Activated CD4-positive, CD25-positive, alpha-beta regulatory T cell (primary cell): ENCODE measurements at places on chromosomes 4 and X.

DNA sequence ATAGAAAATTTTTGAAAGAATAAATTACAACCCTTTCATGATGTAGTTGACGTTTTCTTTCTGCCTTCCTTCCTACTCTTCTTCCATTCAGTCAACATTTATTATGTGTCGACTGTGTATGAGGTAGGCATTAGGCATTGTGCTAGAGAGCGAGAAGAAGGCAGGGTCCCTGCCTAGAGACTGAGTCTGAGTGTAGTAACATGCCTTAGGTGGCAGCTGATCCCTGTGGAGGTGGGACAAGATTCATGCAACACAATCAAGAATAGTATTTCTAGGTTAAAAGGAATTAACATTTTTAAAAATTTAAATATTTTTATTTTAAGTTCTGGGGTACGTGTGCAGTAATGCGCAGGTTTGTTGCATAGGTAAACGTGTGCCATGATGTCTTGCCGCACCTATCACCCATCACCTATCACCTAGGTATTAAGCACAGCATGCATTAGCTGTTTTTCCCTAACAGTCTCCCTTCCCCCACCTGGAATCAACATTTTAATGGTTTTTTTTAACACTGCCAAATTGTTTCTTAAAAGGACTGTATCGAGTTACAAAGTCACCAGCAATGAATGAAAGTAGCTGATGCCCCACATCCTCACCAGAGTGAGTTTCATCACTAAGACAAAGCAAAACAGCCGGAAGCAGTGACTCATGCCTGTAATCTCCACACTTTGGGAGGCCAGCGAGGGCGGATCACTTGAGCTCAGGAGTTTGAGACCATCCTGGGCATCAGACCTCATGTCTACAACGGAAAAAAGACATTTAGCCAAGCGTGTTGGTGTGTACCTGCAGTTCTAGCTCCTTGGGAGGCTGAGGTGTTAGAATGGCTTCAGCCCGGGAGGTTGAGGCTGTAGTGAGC, 84.0 kb downstream of the WWC2 start:
- DNase-seq: no peak

GRCh38 chr4:41160012-41160789, 54.1 kb downstream of the APBB2 start:
- DNase-seq: no peak

DNA sequence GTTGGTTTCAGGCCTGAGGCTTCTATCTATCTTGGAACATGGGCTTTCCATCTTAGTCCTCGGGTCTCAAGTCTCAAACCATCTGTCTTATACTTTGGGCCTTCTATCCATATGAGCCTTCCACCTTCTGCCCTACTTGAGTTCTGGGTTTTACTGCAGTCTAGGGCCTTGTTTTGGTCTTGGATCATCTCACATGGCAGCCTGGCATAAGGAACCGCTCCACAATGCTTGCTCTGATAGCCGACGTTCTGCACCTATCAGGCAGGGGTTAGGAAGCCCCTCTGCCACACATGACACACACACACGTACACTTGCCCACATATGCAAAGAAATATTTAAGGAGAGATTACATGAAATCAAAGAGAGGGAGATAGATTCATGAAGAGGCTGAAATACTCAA, 264.0 kb downstream of the CHIC1 start:
- no peak for DNase-seq

GRCh38 chr4:176979416-176979815, 186.7 kb upstream of the VEGFC start:
- DNase-seq: no peak

DNA sequence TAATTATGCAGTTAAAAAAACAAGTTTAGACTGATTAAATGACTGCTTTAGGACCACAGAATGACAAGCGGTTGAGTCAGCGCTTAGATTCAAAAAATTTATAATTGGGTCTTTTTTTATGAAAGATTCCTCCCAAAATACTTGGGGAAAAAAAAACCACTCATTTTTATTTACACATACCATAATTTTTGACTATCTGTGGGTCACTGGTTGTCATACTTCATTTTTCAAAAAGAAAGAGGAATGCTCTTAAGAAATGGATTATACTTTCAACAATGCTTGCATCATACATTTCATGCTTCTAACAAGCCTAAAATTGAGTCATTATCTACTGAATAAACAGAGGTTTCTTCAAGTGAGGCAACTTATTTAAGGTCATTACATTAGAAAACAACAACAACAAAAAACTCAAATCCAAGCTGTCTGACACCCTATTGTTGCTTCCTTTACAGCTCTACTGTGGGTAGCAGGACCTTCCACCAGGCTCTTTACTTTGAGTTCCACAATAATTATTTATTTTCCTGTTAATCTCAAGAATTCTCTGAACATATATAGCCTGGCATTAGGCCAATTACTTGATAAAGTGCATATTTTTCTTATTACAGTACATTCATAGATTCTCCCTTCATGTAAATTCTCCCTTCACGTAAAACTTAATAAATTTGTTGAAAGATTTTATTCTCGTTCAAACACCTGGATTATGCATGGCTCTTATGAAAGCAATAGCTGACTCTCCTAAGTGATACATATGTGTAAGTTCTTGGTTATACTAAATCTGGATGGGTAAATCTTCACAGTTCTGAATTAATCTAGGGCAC, 445.5 kb downstream of the PCDH10 start:
- DNase-seq: no peak

DNA sequence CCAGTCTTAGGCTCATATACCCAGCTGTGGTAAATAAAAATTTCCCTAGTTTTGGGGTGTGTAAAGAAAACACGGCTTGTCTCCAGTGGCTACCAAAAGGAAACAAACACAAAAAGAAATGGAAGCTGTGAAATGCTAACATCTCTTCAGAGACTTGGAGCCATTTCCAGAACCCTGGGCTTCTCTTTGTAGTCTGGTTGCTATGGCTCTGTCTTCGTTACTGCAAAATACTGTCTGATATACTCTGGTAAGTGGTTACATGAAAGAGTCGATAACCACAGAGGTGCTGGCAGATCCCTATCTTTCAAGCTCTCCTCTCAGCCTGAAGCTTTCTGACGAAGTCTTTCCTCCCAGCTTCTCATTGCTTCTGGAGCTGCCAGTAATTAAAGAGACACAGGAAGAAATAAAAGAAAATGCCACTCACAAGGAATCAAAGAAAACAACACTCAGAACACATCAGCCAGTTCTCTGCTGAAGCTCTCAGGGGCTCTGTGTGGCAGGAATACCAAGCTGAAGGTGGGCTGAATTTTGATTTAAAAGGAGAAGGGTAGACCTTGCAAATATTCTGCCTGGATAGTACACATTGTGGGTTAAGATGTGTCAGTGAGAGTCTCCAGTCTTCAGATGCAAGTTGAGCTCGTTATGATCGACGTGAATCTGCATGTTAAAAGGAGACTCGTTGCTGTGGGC, 107.6 kb upstream of the FAM9C start:
- no peak for DNase-seq
